ENCODE measurements at places on chromosomes 11 and 22.

DNA sequence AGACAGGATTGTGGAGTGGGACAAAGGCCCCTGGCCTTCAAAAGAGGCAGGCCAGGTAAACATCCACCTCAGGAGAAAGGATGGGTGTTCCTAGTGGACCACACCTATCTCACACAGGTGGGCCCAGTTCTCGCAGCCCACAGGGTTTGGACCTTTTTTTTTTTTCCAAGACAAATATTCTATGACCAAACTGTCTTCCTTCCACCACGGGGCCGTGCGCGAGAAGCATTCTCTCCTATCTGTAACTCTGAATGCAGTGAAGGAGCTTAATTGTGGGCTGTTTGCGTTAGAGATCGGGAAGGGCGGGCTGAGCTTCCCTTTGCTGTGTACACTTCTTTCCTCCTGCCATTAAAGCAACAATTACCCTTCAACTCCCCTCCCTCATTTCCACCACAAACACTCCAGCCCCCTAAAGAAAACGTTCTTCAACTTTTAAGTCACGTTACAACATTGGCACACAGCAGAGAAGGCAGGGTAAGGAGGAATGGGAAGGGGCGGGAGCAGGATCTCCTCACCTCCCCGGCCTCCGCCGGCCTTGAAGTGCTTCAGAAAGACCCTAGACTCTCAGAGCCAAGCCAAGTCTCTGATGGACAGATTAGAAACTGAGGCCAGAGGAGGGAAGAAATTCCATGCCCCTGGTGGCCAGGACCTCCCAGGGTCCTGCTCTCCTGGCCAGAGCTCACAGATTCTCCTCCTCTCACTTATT is 238.4 kb downstream of the BUD13 start:
- DNase-seq = no peak

GRCh38 chr11:132898021-132898420 is 634.3 kb downstream of the OPCML start:
- DNase-seq = no peak

GRCh38 chr11:65617990-65618751 is 2.6 kb downstream of the PCNX3 start:
- no peak for DNase-seq

- DNase-seq = no peak
Measured at GRCh38 chr11:117950993-117951961, 22.1 kb upstream of the TMPRSS13 start.

DNA sequence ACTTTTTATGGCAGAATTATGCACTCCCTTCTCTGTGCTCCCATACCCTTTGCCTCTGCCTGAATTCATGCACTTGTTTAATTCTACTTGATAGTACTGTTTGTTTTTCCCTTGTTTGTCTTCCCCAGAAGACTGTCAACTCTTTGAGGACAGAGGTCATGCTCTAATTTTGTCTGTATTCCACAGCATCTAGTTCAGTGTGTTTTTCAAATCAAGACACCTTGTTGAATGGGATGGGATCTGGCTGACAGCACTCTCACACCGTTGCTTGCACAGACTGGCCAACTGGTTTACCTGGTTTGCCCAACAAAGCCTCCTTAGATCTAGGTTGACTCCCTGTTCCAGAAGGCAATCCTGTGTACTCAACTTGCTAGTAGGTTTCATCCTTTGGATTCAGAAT is 121.2 kb upstream of the TIMP3 start:
- DNase-seq = no peak

- DNase-seq = no peak
Measured at GRCh38 chr11:69369210-69369825, 75.4 kb downstream of the MYEOV start.

- no peak for DNase-seq
Measured at GRCh38 chr11:23124996-23125395, 264.7 kb upstream of the CCDC179 start.

- no peak for DNase-seq
Measured at GRCh38 chr11:3710485-3711259, 39.5 kb upstream of the CHRNA10 start.

DNA sequence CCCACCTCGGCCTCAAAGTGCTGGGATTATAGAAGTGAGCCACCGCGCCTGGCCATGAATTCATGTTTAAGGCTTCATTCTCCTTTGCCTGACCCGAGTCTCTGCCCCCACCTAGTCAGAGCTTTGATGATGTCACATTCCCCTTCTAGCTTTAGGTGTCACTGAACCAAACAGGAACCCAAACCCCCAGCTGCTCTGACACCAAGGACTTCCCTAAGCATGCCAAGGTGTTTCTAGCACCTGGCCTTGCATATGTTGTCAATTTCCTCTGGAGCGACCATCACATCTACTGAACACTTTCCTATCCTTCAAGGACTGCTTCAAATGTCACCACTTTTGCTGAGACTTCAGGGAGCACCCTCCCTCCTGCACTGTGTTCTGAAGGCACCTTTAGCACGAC is 2.3 kb downstream of the F2 start:
- DNase-seq = no peak

- DNase-seq = no peak
Measured at GRCh38 chr11:2804189-2804588, 81.4 kb downstream of the CDKN1C start.

DNA sequence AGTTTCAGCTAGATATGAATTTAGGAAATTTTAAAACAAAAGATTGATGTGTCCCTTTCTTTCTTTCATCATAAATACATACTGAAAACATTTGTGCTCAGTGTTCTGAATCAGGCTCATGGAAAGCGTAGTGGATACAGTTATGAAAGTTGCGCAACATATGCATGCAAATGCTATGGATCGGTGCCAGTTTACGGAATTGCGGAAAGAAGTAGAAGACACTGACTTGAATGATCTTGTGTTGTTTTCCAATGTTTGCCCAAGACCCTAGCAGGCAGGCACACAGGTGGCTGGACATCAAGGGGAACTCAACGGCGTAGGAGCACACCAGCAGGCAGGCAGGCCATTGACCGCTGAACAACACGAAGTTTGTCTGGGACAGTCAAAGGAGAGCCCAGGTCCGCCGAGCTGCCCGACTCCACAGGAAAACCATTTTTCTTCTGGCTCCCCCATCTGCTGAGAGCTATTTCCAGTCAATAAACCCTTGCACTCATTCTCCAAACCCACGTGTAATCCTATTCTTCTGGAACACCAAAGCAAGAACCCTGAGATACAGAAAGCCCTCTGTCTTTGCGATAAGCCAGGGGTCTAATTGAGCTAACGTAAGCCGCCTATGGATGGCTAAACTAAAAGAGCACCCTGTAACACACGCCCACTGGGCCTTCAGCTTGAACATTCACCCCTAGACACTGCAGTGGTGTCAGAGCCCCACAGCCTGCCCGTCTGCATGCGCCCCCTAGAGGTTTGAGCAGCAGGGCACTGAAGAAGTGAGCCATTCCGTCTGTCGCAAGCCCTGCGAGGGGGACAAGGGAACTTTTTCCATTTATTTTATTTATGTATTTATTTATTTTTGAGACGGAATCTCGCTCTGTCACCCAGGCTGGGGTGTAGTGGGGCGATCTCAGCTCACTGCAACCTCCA is 7.4 kb upstream of the BIRC3 start:
- DNase-seq = no peak

DNA sequence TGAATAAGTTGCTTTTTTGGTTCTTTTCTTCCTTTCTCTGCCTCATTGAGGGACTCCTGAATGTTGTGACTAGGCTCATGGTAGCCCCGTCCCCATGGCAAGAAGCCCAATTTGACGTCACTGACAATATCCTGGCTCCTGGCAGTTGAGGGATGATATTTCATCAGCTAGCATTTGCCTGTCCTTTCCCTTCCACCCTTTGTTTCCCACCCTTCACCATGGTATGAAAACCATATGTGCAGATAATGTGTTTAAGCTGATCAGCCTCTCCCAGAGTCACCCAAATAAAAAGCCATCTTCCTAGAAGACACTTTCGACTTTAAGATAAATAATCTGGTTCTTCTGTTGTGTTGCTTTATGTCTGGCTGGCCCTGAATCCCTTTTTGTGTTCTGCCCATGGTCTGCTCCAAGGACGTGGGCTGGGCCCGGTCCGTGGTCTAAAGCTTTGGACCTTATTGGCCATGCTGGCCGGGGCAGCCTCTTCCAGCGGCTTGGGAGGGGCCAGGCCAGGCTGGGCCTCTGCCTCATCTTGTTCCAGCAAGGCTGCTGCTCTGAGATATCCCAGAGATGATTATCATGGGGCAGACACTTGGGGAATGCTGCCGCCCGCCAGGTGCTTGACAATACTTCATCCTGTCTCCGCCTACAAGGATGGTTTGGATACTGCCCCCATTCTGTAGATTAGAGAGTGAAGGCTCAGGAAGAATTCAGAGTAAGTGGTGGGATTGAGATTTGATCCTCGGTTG is 5.1 kb downstream of the TSPAN18 start:
- DNase-seq = no peak

- DNase-seq = no peak
Measured at GRCh38 chr11:12166299-12167060, 56.1 kb downstream of the MICAL2 start.

DNA sequence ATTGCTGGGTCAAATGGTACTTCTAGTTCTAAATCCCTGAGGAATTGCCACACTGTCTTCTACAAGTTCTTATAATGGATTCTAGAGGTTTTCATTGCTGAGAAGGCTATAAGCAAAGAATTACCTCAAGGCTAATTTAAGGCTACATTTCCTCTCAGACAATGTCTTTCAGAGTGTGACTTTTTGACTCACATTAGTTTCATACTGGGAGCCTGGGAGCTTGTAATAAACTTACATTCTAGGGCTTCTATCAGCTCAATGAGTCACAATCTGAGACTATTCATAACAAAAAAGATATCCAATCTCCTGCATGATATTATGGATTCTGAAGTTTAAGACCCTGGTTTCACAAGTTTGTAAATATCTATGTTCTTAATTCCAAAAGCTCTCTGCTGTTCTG is 408.7 kb downstream of the LRRC4C start:
- no peak for DNase-seq

DNA sequence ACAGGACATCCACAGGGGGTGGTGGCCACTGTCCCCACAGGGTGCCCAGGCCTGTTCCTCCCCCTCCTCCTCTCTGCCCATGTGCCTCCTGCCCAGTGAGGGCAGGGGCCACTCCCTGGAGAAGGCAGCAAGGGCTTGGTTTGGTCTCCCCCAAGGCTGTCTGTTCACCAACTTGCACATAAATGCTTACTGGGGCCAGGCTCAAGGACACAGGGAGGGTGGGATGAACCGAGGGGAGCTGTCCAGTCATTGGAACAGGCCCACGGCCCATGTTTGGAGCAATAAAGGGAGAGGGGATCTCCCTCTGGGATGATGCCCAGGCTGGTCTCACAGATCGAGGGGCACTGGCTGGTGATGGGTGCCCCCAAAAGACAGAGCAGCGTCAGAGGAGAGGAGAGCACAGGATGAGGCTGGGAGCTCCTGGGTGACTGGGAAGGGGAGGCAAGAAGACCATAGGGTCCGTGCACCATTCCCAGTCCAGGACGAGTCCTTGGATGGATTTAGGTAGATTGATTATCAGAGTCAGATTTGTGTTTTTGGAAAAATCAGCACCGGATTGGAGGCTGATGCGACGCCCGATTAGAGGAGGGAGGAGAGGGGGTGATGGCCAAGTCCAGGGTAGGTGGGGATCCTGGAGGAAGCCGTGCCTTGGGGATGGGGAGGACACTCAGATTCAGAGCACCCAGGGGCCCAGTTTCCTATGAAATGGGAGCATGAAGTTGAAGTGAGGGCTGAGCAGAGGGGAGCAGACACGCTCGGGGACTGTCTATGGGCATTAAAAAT is 1.1 kb downstream of the IGLL5 start:
- DNase-seq = no peak

DNA sequence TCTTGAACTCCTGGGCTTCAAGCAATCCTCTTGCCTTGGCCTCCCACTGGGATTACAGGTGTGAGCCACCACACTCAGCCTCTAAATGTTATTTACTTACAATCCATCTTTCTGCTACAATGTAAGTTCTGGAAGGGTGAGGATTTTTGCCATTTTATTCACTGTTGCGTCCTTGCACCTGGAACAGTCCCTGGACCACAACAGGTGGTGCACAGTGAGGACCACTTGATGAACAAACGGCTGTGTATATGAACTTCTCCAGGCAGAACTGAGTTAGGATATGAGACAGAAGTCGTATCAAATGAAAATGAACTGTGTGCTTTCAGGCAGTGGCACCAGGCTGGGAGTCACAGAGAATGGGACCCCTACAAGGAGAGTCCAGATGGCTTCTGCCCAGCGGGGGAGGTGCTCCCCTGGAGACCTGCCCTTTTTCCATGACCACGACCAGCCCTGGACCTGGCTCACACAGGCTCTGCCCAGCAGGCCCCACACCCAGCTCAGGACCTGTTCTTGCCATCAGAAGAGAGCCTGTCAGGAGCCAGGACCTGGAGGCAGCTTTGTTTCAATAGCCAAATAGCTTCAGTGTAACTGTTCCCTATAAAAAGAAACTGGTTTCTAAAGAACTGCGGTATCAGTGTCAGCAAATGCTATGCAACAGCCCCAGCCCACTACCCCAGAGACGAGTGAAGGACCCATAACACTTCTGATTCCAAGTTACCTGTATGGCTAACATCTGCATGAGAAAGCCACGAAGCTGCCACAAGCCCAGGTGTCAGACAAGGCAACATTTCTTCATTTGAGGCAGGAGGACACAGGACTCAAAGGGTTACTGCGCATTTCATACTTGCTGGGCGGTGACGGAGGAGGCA is 104.9 kb downstream of the MICAL3 start:
- DNase-seq = no peak

DNA sequence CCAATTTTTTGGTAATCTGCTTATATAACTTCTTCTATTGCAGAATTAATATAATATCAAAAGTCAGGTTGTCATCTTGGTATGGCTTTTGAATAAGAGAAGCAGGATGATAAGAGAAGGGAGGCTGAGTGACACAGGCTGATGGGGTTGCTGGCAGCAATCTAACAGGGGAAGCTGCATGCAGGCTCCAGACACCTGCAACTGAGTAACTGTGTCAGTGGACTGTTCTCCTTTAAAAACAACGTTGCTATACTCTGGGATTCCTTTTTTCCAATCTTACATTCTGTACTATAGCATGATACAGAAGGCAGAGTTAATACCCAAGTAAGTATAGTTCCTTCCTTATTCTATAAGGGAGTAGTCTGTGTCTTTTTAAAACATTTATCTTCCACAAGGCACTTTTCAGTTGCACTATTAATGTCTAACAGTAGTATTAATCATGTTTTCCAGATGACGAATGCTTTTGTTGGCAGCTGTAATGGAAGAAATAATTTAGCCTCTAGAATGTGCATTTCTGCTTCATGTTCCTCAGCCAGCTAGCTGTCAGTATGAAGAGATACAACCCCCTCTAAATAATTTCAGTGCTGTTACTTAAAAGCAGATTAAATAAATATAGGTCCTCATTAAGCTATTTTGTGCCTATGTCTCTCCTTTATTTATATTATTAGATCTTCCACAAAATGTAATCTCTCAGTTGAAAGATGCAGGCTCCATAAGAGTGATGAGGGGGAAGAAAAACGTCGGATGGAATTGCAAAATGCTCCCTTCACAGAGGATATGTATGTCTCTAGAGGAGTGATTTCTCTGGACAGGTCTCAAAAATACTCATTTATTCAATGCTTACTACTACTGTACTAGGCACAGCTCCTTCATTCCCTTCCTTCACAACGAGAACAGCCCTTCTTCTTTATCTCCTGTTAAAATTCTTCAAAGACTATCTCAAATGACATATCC is 50.8 kb downstream of the ATG16L2 start:
- no peak for DNase-seq

GRCh38 chr22:17906978-17907747 is 117.2 kb downstream of the MICAL3 start:
- no peak for DNase-seq

Measured in stimulated activated CD4-positive, alpha-beta T cell treated with anti-CD3 and anti-CD28 coated beads, Interleukin-1b, Interleukin-23, amount 100 ng/mL, for 1 hour (primary cell).